ENCODE measurements at places on chromosomes 1 and 21.

- DNase-seq = no peak
Measured at GRCh38 chr1:21613072-21613867, 55.9 kb downstream of the RAP1GAP start.

DNA sequence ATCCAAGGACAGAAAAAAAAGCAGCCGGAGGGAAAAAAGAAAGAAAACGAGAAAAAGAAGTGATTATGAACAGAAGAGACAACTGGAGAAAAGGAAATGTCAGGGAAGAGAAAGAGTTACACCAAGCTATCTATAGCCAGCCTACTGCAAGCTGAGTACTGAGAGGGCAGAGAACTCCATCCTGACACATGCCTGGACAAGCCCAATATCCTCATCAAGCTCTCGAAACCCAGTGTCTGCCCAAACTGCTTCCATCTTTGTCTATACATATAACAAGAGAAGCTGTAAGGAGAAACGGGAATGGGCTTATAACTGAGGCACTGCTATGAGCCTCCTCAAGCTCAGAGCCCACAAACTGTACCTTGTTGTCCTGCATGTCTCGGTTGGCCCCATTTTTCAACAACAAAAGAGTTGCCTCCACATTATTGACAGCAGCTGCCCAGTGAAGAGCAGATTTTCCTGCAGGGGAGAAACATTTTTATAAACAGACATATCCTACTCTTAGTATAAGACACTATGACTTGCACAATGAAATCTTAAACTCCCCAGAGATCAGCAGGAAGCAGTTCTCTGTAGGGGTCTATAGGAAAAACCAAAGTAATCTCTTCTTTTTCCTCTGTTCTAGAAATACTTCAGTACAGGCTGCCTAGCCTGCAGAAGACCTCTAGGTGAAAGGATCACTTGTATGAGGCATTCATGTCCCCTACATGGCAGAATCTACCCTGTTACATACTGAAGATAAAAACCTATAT, 21.2 kb upstream of the ADAM30 start:
- no peak for DNase-seq

DNA sequence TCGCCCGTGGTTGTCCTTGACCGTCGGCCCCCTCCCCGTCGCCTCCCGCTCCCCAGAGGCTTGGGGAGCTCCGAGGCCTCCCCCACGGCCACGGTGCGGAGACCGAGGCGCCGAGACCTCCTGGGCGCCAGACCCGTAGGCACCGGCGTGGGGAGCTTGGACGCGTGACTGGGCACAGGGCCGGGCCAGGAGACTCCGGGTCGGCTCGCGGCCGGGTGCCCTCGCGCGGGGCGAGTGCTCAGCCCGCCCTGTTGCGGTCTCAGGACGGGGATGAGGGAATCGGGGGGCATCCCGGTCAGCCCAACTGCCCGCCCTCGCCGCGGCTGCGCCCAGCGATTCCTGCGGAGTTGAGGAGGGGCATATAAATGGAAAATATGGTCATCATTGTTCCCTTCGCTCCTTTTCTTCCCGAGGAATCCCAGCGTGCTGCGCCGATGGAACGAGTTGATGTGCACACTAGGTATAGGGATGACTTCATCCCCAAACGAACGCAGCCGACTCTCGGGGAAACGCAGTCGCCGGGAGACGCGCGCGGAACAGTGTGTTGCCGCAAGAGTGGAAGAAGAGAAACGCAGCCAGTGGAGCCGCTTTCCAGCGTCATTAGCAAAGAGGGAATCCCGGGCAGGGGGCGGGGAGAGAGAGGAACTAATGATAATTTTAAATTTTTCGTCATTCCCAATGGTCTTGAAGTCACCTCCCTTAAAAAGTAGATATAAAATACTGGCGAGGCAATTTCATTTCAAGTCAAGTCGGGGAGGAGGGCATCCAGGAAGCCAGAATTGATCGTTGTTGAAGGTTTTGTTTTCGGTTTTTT, 747 bp upstream of the ENAH start:
- DNase-seq = peak; percentile 9

GRCh38 chr1:84603223-84603622, 29.0 kb upstream of the CTBS start:
- DNase-seq = no peak

GRCh38 chr1:77757603-77758002, 2.0 kb downstream of the USP33 start:
- no peak for DNase-seq

DNA sequence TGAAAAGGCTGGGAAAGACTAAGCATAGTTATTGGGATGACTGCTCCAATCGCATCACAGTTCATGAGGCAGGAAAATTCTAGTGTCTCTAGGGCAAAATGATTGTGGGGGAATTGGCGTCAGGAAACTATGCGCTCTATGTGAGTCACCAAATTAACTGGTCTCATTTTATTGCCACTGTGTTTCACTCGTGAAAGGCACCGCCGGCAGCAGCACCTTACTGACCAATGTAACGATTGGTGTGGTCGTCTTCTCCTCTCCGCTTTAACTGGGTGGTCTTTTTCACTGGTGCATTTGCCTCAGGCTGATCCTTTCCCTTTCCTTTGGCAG, 83.5 kb downstream of the SPAG17 start:
- DNase-seq = no peak

GRCh38 chr1:198678301-198678836, 39.5 kb downstream of the PTPRC start:
- DNase-seq = peak; percentile 86

- DNase-seq = peak; percentile 22
Measured at GRCh38 chr1:114330451-114330983, 176.8 kb upstream of the SYT6 start.

DNA sequence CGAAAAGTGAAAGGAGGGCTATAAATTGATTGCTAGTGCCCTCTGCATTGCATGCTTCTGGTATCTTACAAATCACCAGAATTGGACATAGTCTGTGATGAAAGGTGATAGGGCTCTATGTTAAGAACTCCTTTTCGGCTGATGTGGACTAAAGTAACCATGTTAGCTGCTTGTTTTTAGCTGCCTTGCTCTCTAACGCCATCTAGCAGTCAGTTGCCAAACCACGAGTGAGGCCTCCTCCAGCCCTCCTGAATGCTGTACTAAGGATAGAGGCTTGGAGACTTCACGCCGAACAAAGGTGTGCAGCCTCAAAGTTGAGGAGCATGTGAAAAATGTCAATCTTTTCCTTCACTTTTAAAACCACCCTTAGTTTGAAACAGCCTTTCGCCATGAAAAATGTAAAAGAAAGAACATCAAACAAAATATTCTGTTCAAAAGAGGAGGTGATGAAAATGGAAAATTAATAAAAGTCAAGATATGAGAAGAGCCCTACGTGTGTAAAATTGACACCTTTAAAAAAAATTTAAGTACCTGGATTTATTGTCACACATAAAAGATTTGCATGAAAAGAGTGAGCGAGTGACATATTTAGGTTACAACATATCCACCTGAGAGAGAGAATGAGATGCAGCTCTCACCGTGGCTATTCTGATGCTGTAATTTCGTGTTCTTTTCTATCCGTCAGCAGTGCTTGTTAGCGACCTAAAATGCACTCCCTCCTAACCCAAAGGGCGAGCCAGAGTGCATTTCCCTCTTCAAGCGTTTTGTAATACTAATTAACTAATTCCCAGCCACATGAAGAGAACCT, 8.1 kb downstream of the LRRC53 start:
- DNase-seq = peak; percentile 12
